ENCODE measurements at places on chromosomes 16 and 17. TPM values are rescaled to one million over a fixed set of nuclear protein-coding genes. Genes with fewer than 3 reads are reported as not detected.

The DLX4 gene
- not detected for total RNA-seq

GRCh38 chr16:55489119-55489955 is 10.3 kb downstream of the MMP2 start:
- no peak for DNase-seq

The MEOX1 gene
- total RNA-seq = not detected

DNA sequence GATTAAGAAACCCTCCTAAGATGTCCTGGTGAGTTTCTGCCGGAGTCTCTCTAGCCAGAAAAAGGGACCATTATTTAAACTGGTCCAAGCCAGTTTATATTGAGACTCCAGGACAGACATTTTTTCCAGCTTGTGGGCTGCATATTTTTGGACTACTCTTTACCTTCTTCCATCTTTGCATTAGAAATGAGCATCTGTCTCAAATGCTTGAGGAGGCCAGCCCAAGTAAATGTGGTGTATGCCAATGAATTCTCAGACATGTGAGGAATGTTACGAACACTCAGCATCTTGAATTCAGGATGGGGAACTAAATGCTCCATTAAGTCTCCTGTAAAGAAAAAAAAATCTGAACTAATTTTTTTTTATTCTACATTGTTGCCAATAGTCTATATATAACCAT is 18.4 kb downstream of the TUBD1 start:
- DNase-seq = no peak

The TMEM235 gene
- not detected for total RNA-seq

- no peak for DNase-seq
Observed at GRCh38 chr17:44655983-44656710, at the start of gene MEIOC. MEIOC (plus strand) TSS chr17:44656468; CDS start chr17:44656614, 146 bp downstream.

The OR3A3 gene
- total RNA-seq = not detected

The ABCC6 gene
- not detected for total RNA-seq

DNA sequence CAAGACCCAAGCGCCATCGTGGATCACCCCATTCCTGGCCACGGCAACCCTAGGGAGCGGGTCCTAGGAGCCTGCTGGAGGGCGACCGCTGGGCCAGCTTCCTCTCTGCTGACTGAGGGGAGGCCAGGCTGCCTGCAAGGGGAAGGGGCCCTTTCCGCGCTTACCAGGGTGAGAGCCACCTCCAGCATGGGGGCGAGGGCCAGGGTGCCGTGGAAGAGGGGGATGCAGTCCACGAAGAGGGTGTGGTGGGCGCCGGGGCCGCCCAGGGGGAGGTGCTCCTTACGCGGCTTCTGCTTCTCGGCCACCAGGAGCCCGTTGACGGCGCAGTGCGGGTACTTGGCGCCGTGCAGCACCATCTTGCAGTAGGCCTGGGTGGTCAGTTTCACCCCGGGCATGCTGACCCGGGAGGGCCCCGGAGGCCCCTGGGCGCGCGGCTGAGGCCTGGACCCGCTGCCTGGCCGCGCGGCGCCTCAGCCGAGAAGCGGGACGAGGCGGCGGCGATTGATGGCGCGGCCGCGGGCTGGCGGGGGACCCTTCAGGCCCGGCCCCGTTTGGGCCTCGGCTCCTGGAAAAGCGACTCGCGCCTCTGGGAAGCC is 345 bp downstream of the EMC8 start:
- DNase-seq = peak; percentile 24

DNA sequence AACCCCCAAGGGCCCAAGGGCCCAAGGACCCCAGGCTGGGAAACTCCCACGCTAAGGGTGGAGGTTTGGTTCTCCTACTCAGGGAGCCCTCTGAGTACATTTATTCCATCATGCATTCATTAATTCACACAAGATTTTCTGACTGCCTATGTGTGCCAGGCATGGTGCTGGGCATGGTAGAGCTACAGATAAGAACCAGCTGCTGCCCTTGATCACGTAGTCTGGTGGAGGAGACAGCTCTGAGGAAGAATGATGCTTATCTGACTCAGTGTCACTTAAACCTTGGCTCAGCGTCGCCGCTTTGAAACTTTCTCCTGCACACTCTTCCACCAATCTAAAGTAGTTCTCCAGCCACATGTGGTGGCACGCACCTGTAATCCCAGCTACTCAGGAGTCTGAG is 3.6 kb upstream of the ARL4D start:
- DNase-seq = no peak

GRCh38 chr16:4968879-4969483 is 10.9 kb downstream of the SEC14L5 start:
- DNase-seq = no peak

DNA sequence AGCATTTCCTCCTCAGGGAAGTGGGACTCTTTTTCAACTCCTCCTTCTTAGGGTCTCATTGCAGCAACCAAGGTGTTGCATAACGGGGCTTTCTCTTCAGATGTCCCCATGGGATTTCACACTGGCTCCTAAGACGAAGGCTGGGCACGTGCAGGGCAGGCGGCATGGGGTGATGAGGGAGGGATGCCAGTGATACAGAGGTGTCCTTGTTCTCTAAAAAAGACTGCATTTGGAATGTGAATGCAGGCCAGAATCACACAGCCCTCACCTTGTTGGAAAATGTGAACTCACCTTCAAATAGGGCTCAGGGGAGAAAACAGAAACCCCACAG is 105.6 kb downstream of the XYLT1 start:
- no peak for DNase-seq

DNA sequence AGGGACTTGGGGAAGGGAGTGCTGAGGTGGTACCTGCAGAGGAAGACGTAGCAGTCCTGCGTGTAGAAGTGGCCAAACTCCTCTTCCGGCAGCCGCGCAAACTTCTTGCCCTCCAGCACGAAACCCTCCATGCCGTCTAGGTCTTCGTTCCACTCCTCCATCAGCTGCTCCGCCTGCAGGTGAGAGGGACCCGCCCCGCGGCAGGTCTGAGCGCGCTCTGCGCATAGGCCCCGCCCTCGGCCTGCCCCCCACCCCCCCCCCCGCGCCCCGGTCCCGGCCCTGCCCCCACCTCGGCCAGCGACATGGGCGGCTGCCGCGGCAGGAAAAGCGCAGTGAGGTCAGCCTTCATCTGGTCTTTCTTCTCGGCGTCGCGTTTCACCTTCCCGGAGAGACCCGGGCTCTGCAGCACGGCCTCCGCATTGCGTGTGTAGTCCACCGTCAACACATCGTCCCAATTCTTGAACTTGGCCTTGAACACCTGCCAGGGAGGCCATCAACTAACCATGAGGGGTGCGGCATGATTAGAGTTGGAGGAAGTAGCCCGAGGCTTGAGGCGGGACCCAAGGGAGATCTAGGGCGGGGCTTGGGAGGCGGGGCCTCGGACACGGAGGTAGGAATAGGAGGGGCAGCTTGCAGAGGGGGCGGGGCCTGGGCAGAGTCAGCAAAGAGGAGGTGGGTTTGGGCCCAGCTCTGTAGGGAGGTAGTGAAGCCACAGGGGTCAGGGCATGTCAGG is 11.5 kb downstream of the FLII start:
- no peak for DNase-seq

The OTOP3 gene
- total RNA-seq = not detected

DNA sequence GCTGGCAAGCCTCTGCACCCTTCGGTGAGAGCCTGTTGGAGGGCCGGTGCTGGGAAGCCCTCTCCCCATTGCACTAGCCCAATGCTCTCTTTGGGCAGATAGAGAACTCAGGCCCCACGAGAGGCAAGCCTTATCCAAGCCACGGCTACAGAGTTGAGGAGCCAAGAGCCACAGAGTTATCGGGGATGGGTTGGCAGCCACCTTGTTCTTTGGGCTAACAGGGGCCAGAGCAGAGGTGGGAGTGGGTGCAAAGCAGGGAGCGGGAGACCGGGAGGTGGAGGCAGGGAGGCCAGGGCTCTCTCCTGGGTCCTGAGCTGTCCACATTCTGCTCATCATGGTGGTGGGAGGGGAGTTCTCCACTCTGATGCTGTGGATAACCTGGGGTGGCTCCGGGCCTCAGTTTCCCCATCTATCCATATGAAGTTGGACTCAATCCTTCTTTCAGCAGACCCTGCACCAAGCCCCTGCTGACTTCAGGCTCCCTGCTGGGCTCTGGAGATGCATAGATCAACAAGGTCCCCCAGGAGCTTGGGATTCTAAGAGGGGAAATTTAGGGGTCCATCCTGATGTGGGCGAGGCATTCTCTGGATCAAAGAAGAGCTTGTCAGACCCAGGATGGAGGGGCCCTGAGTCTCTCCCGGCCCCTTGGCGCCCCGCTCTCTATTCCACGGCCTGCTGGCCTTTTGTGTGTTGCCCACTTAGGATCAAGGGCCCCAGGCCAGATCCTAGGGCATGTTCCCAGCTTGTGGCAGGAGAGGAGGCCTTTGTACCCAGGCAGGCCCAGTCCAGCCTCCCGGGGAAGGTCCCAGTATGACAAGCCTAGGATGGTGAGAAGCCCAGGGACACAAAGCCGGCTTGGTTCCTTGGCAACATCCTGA is 557 bp upstream of the CX3CL1 start:
- no peak for DNase-seq

- DNase-seq = no peak
Observed at GRCh38 chr17:44206825-44207155, 7.1 kb upstream of the ATXN7L3 start.

DNA sequence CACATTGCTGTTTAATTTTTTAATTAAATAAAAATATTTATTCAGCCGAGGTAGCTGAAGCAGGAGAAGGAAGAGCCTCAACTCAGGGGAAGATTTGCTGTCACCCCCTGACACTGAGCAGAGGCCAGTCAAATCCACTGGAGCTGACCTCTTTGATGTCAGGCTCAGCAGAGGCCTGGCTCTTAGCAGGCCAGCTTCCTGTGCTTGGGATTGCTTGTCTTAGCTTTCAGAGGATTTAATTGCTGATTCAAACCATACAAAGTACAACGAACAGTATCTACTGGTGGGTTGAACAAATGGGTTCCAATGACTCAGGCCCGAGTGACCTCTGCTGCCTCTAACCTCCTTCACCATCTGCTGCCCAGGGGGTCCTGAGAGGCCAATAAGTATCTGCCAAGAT is 417.0 kb upstream of the HSBP1 start:
- DNase-seq = no peak

DNA sequence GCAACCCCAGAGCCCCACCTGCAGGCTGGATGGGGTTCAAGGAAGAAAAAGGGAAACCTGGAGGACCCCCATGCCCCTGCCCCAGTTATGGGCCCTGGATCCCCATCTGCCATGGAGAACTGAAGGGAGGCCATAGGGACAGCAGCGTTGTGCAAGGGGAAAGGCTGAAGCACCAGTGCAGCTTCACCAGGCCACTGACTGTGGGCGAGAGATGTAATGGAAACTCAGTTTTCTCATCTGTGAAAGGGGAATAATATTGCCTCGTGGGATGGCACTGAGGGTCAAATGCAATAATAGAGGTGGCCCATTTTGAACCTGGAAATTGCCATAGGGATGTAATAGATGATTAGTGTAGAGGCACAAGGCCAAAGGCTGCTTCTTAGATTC is 9.9 kb upstream of the TSPOAP1 start:
- no peak for DNase-seq

DNA sequence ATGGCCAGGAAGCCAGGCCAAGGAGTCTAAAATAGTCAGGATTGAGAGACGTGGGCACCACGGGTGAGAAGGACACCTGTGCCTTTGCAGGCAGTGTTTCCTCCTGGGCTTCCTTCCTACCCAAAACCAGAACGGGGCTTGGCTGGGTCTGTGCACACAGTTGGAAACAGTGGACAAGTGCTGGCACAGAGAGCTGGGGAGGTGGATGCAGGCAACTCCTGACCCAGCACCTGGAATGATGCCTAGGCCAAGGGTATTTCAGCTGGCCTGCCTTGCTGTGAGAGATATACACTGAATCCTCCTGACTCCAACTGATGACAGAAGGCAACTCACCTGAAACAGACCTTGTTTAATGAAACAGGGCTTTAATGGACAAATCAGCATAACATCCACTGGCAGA is 186.2 kb downstream of the SLC39A11 start:
- DNase-seq = no peak

DNA sequence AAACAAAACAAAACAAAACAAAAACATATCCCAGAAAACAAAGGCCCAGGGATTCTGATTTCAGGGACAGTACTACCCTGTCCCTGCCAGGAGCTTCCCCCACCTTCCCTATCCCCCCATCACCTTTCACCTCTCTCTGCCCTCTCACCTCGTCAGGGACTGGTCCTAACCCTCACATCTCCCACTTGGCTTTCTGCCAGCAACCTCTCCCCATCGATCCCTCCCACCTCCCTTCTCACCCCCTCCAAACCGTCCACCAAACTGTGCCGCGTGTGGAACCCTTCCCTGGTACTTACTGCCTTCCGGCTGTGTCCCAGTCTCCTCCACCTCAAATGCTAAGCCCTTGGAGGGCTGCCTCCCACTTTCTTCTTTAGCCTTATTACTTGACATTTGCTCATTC is 36.4 kb downstream of the TMEM186 start:
- no peak for DNase-seq

GRCh38 chr16:2223942-2224486 is 623 bp downstream of the E4F1 start:
- DNase-seq = peak; percentile 19

DNA sequence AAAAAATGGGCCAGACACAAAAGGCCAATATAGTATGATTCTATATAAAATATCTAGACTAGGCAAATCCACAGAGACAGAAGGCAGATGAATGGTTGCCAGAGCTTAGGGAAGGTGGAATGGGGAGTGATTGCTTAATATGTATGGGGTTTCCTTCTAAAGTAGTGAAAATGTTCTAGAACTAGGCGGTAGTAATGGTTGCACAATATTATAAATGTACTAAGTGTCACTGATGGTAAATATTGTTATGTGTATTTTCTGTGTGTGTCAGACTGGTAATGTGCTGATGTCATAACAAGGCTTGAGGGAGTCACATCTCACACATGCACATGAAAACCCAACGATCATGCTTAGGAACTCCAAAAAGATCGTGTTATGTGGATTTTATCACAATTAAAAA is 106.9 kb upstream of the SIAH1 start:
- no peak for DNase-seq

The PRSS36 gene
- 0.34 TPM for total RNA-seq

GRCh38 chr16:22400900-22401299 is 26.5 kb upstream of the CDR2 start:
- no peak for DNase-seq

GRCh38 chr17:79607940-79608623 is 2.8 kb downstream of the RBFOX3 start:
- DNase-seq = no peak

The PTX4 gene
- 0.20 TPM for total RNA-seq

GRCh38 chr16:28893291-28893690 is 15.0 kb downstream of the ATP2A1 start:
- DNase-seq = no peak

The NEUROD2 gene
- total RNA-seq = not detected

DNA sequence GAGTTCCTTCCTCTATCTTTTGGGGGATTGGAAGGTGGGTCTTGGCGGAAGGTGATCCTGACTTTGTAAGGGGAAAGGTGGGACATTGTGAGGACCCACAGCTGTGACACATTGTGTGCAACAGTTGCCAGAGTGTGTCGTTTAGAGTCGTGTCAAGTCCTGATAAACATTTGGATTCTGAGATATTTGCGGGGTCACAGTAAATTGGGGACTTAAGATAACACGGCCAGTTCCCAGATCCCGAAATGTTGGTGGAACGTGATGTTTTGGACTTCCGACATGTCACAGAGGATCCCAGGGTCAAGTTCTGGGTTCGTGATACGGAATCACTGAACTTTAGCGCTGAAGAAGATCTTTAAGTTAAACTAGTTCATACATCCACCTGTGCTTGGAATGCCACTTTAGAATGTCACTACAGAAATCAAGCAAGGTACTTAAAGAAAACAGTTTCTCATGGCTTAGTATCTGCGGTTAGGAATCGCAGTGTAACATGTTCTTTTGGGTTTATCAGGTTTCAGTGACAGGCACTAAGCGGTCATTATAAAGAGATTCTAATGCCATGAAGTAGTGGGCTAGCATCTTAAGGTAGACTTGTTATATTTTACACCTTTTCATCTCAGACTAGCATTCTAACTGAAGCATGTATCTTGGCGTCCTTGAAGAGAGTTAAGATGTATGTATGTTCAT is 815 bp downstream of the ATAD5 start:
- no peak for DNase-seq

GRCh38 chr17:37607637-37608331 is 1.4 kb downstream of the SYNRG start:
- DNase-seq = peak; percentile 5

Measured in activated T-helper 1 cell treated with anti-CD3 and anti-CD28 coated beads, Interleukin-12 subunit alpha, Interleukin-12 subunit beta, Interleukin-2, Interleukin-4 antibody, amounts not matched to agents 30 ng/mL and 10 ng/mL and 1 ng/mL, durations not matched to agents 14 hours and 24 hours and 36 hours (primary cell).